ENCODE measurements at places on chromosomes 13 and 19. TPM values are rescaled to one million over a fixed set of nuclear protein-coding genes. Genes with fewer than 3 reads are reported as not detected.

FBXW9 gene
- total RNA-seq, result 5.2 TPM

ZNF560 gene
- not detected for total RNA-seq

- no peak for DNase-seq
- peak overlapping the region; percentile 29 for H3K4me3 ChIP-seq
- H3K36me3 ChIP-seq, result no peaks in the 10 kb centered on the region
- H3K27me3 ChIP-seq, result no peaks in the 10 kb centered on the region
- no peak overlapping the region for H3K27ac ChIP-seq
Observed at GRCh38 chr19:8504919-8505318, 2.5 kb upstream of the PRAM1 start.

DNA sequence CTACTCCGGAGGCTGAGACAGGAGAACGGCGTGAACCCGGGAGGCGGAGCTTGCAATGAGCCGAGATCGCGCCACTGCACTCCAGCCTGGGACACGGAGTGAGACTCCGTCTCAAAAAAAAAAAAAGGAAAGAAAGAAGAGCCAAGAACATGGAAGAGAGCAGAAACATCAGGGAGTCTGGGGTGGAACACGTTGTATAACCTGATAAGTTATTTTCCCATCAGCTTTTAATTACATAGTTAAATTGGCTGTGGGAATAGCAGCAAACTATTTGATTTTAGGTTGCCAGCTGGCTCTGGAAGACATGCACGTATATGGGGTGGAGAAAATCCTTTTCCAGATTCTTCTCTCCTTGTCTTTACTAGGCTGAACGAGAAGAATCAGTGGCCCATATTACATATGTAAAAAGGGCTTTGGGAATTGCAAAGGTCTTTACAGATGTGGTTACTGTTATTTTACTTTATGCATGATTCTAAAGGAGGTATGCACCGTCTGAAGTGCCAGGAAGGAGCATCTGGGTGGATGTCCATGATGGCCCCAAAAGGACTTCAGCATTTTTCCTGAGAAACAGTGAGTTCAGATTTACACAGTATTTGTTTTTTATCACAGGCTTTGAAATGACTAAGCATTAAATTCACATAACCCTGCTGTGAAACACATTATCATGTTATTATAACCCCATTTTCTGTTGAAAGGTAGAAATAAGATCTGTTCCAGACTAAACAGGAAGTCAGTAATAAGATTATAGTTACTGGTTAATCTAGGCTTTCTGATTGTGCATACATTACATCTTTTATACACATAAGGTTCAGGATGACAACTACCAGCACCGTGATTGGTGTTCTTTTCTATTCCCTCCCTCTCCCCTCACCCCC is 4.6 kb upstream of the NAA16 start:
- no peaks in the 10 kb centered on the region for H3K27me3 ChIP-seq
- no peak for DNase-seq
- no peak overlapping the region for H3K27ac ChIP-seq
- no peak overlapping the region for H3K4me3 ChIP-seq

DNA sequence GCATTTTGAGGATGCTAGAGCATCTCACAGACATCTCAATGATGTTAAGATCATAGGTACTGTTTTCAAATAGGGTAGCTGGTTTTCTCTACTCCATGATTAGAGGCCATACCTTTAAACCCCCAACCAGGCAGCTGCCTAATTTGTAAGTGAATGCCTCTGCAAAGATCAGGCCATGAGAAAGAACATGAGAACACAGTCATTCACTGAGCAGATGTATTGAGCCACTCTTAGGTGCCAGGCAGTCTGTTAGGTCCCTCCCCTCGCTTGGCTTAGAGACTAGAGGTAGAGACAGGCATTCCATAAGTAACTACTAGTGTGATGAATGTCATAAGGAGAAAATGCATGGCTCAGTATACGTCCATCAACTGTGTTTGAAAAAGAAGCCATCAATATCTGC is 410.0 kb downstream of the FGF9 start:
- H3K4me3 ChIP-seq, result no peak overlapping the region
- H3K36me3 ChIP-seq, result peaks cover 5% of the 10 kb centered on the region
- DNase-seq, result no peak
- H3K27ac ChIP-seq, result no peak overlapping the region

GRCh38 chr13:107025991-107026390 is 458.1 kb upstream of the ARGLU1 start:
- no peak overlapping the region for H3K27ac ChIP-seq
- H3K4me1 ChIP-seq, result no peaks in the 10 kb centered on the region
- no peaks in the 10 kb centered on the region for H3K36me3 ChIP-seq
- H3K4me3 ChIP-seq, result no peak overlapping the region
- no peak for DNase-seq

DNA sequence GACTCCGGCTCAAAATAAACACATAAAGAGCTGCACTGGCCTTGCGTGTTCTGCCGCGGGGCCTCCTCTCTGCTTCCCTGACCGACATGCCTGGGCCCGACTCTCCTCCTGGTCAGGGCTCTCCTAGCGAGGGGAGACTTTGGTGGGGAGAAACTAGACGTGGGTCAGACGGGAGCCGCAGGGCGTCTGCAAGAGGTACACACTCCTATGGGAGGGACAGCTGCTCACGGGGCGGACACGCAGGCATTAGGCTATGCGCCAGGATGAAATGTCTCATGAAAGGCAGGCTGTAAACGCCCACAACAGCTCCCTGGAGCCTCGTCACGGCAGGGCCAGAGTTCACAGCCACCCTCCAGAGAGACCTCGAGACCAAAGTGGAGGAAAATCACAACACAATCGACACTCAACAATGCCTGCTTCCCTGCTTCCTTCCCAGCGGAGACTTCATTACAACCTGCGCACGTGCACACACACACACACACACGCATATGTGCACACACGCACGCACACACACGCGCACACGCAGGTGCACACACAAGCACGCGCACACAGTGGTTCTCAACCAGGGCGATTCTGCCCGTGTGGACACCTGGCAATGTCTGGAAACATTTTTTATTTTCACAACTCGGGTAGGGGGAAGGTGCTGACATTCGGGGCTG is 5.8 kb downstream of the SLC39A3 start:
- no peak overlapping the region for H3K27ac ChIP-seq
- H3K27me3 ChIP-seq, result no peaks in the 10 kb centered on the region
- peaks cover 29% of the 10 kb centered on the region for H3K36me3 ChIP-seq
- no peak overlapping the region for H3K4me3 ChIP-seq

DNA sequence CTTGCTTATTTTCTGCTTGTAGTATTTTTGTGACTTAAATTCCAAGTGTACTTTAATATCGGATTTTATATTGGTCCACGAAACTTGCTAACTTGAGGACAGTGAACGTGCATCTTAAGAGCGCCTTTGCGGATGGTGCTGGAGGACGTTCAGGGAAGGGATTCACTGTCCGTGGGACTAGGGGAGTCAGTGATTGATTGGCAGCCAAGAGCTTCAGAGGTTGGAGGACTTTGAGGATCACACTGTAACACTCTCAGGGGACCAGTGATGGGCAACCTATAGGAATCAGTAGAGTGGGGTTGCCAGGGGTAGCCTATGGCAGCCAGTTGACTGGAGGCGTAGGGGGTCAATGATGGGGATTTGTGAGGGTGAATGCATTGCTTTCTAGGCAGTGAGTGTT is 516 bp downstream of the ZNF175 start:
- DNase-seq, result no peak
- H3K36me3 ChIP-seq, result peaks cover 19% of the 10 kb centered on the region
- H3K27ac ChIP-seq, result peak overlapping the region; percentile 50
- H3K27me3 ChIP-seq, result peaks cover 14% of the 10 kb centered on the region

DNA sequence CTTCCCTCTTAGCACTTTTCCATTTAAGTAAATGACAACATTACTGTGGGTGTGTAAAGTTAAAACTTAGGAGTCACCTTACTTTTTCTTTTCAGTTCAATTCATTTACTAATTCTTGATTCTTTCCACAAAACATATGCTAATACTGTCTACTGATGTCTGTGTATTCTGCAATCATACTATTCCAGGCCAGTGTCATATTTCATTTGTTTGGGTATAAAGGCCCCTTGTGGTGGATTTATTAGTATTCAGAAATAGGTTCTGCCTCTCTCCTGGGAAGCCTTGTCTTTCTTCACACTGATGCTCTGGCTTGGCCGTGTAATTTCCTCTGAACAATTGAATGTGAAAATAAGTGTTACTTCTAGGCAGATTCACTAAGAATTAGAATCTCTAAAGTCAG is 621.9 kb upstream of the SPRY2 start:
- H3K4me1 ChIP-seq, result no peaks in the 10 kb centered on the region
- no peak overlapping the region for H3K27ac ChIP-seq
